ENCODE measurements at places on chromosomes 3 and 15. TPM values are rescaled to one million over a fixed set of nuclear protein-coding genes. Genes with fewer than 3 reads are reported as not detected.

Gene ARNT2
- polyA plus RNA-seq, result 2.4 TPM

Gene SLC22A14
- polyA plus RNA-seq, result not detected

DNA sequence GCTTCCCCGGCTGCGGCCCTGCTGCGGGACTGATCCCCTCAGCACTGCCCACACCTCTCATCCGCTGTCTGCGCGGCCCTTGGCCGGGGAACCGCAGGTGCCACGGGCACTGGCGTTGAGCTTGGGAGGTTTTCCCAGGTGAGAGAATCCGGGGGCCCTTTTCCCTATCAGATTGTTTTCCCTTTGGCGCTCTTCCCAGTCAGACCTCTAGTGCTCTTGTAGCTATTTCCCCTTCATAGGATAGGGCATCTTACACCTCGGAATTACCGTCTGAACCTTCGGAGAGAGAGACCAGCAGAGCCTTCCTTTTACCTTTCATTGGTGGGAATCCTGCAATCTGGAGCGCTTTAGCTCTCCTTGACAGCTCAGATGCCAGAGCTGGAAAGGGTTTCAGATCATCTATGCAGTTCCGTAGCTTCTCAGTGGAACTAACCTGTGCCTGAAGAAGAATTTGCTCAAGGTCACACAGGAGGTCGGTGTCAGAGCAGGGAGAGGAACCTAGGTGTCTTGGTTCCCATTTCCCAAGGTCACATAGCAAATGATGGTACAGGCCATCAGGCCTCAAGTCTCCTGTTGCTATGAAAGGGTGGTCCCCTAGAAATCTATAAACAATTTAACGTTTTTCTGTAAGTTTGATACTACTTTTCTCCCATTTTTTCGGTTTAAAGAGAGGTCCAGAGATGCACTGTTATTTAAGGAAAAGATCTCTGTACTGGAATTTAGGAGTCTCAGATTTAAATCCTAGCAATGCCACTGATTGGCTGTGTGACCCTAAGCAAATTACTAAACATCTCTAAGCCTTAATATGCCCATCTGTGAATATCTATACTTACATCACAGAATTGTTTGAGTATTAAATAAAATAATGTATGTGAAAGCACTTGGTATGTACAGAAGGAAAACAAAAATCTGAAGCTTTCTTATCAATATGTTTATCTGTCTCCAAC lies 916 bp downstream of the IDH3A start:
- peak overlapping the region; percentile 79 for H3K4me3 ChIP-seq
- H3K27ac ChIP-seq, result peak overlapping the region; percentile 88
- no peak for DNase-seq
- H3K36me3 ChIP-seq, result no peaks in the 10 kb centered on the region

GRCh38 chr3:28922376-28922775 lies 358.5 kb upstream of the RBMS3 start:
- no peak for DNase-seq
- H3K27ac ChIP-seq, result no peak overlapping the region
- no peaks in the 10 kb centered on the region for H3K27me3 ChIP-seq
- H3K36me3 ChIP-seq, result no peaks in the 10 kb centered on the region
- no peaks in the 10 kb centered on the region for H3K4me1 ChIP-seq

GRCh38 chr15:81410318-81410753 lies 36.3 kb upstream of the TMC3 start:
- H3K27ac ChIP-seq, result no peak overlapping the region
- H3K27me3 ChIP-seq, result peaks cover 23% of the 10 kb centered on the region
- H3K4me3 ChIP-seq, result no peak overlapping the region
- DNase-seq, result no peak
- H3K36me3 ChIP-seq, result no peaks in the 10 kb centered on the region
- no peaks in the 10 kb centered on the region for H3K4me1 ChIP-seq
